Activated gamma-delta T cell (primary cell): ENCODE measurements at places on chromosomes 4 and X.

DNA sequence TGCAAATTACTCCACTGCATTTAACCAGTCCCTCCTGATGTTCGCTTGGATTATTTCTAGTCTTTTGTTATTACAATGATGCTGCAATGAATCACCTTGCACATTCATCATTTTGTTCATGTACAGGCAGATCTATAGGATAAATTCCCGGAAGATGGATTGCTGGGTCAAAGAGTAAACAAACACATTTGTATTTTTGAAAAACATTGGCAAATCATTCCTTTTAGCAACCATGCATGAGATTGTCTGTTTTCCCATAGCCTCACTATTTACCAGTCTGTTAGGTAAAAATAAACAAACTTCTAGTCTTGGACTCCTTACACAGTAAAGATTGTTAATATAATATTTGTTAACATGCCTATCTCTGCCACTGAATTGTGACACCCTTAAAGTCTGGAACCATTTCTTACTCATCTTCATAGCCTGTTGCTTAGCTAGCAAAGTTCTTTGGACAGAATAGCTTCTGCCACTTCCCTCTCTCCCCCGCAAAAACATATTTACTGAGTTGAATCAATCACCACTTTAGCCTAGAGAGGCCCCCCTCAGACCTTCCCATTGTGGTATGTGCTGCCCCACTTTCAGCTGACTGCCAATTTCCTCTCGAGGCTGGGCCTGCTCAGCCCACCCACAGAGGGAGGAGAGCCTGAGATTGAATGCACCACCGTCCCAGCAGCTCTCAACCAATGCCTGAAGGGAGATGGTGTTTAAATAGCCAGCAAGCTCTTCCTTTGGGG, 108.4 kb upstream of the ATXN3L start:
- no peak for DNase-seq

- no peak for DNase-seq
Observed at GRCh38 chrX:147923605-147924004, 11.9 kb downstream of the FMR1 start.

DNA sequence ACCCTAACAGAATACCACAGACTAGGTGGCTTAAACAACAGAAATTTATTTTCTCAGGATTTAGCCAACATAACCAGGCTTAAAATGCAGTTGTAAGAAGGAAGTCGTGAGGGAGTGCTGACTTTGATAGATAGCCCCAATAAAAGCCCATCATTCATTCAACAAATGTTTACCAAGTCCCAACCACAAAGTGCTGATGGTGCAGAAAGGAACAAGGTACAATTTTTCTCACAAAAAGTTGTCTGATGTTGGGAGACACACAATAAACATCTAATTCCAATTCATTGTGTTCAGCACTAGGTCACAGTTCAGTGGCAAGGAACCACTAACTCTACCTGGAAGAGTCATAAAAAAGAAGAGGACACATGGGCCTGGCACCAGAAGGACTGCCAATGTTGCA, 42.2 kb downstream of the AKAP4 start:
- DNase-seq, result no peak

GRCh38 chr4:56874166-56874565, 33.5 kb upstream of the REST start:
- no peak for DNase-seq

- DNase-seq, result no peak
Observed at GRCh38 chrX:54928876-54929275, 8.3 kb downstream of the TRO start.

DNA sequence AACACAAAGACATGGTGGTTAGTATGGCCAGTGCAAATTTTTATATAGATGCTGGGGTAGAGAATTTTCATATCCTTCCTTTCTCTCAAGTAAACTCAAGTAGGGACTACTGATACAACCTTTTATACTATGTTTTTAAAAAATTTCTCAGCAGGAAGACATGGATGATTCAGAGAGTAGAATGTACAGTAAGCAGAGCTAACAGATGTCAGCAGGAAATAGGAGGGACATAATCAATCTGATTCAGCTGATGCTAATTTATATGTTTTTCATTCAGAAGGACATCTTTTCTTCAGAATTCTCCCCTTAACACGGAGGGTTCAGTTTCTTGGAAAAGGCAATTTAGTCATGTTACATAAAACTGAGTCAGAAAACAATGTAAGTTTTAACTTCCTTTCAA, 95.4 kb downstream of the GRIA2 start:
- DNase-seq, result no peak

DNA sequence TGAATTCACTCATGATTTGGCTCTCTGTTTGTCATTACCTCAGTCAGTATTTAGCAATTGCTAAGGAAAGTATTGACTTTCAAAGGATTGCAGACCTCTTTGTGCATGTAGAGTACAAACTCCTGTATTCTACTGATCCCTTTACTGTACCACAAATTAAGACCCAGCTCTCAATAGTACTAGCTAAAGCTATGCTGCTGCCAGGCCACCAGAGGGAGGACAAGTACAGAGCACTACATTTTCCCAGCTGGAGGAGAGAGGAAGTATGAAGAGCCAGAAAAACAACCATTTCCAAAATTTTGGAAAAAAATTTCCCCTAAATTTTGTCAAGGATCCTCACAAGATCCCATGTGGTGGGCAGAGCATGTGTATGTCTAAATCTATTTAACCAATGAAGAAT, 175.0 kb upstream of the MTMR8 start:
- no peak for DNase-seq

DNA sequence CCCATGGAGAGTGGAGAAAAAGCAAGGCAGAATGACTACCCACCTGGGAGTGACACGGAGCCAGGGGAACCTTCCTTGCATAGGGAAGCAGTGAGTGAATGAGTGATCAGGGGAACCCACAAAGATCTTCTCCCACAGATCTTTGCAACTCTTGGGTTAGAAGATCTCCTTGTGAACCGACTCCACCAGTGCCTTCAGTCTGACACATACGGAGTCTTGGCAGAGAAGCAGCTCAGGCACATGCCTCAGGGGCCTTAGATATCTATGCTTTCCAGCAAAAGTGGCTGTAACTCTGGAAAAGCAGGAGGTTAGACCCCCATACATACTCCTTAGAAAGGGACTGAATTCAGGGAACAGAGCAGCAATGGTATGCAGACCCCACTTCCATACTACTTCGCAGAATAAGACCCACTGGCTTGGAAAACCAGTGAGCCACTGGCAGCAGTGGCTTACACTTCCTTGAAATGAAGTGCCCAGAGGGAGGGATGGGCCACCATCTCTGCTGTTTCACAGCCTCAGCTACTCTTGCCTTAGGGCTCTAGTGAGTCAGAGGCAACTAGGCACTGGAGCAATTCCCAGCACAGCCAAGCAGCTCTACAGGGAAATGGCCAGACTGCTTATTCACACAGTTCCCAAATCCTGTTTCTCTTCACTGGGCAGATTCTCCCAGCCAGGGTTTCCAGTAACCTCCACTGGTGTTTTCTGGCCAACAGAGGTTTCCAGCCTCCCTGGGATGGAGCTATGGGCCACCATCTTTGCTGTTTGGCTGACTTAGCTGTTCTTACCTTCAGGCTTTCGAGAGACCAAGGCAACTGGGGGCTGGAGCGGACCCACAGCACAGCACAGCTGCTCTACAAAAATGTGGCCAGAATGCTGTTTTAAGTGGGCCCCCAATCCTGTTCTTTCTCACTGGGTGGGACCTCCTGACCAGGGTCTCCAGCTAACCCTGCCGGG, 82.8 kb upstream of the TCEAL2 start:
- DNase-seq, result no peak

- no peak for DNase-seq
Observed at GRCh38 chr4:140579278-140579677, 10.5 kb upstream of the UCP1 start.

DNA sequence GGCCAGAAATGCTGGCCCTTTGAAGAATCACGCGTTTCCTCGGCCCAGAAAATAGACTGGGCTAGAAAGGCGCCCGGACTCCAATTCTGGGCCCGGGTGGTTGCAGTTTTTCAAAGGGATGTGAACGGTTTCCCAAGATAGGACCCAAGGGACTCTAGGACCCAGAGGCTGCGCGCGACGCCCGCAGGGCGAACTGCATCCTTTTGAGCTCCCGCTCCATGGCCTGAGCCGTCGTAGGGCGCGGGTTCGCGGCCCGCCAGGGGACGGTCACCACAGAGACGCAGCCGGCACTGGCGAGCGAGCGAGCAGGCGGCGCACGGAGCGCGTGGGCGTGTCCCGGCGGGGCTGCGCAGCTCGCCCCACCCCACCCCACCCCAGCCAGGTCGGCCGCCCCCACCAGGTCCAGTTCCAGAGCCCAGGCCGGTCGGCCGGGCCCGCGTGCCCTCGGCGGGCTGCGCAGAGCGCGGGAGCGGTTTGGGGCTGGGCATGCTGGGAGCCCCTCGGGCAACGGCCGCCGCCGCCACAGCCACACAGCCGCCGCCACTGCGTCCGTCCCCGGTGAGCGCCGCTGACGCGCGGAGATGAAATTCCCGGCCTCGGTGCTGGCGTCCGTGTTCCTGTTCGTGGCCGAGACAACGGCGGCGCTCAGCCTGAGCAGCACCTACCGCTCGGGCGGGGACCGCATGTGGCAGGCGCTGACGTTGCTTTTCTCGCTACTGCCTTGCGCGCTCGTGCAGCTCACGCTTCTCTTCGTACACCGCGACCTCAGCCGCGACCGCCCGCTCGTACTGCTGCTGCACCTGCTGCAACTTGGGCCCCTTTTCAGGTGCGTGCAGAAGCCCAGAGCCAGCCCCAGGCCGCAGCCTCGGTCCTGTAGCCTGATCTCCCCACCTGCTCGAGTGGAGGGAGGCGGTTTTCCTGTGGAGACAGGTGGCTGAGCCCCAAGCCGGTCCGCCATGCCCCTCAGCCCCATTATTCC, at the start of gene XK:
Gene XK, plus strand, starts transcription at position 411 of the 979 bp plus-strand sequence. Its CDS starts 171 bp downstream, at position 582.
- peak; percentile 18 for DNase-seq

DNA sequence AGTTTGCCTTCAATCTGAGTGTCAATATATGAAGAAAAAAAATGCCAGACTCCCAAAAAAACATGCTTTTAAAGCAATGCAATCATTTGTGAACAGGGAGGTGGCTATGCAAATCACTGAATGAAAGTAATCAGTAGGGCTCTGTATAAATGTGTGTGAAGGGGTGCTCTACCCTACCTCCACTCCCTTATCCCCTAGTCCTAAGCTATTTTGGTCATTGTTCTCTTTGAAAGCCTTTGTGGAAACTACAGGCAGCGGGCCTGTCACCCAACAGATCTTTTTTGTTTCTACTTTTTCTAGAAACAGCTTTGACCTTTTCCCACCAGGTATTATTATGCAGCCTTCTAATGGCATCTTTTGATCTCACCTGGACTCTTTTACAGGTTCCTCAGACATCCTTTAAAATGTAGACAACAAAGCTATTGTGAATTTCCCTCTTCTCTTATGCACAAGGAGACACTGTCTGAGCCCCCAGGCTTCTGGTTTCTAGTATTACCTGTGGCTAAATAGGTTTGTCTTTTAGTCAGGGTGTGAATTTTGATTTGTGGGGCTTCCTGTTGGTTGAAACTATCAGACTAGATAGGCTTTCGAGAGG, 9.2 kb downstream of the BOD1L1 start:
- no peak for DNase-seq
